ENCODE measurements at places on chromosomes 2 and 18.

- no peak for DNase-seq
Measured at GRCh38 chr2:179268277-179268925, 3.8 kb upstream of the SESTD1 start.

GRCh38 chr18:23283916-23284430, 148.7 kb downstream of the CABLES1 start:
- DNase-seq = no peak

DNA sequence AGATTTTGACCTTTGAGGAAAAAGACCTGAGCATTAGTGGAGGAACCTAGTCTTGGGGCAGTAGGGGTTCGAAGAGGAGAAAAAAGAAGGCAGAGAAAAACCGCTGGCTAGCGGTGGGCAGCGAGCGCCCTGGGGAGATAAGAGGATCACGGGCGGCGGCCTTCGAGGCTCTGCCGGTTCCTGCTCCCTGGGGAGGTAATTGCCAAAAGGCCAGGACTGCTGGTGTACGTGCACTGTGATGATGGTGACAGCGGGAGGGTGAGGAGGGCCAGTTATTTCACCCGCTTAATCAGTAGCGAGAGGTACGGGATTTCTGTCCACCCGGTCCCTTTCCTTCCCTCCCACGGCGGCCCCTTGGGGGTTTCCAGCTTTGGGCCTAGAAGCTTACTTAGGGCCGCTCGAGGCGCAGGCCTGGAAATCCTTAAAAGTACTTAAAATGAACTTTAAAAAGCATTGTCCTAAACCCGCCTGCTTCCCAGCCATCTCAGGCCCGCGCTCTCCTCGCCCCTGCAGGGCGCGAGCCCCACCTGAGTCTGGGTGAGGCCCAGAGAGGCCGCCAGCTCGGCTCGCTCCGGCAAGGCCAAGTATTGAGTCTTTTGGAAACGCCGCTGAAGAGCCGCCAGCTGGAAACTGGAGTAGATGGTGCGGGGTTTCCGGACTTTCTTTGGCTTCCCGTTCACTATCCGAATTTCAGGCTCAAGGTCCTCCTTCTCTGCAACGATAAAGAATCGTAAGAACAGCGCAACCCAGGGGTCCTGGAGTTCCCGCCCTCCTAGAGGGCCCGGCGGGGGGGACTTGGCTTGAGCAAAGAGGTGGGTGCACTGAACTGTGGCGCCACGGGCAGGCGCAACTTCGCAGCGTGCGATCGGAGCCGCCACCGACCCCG, 1.5 kb downstream of the DLX2 start:
- peak; percentile 40 for DNase-seq

DNA sequence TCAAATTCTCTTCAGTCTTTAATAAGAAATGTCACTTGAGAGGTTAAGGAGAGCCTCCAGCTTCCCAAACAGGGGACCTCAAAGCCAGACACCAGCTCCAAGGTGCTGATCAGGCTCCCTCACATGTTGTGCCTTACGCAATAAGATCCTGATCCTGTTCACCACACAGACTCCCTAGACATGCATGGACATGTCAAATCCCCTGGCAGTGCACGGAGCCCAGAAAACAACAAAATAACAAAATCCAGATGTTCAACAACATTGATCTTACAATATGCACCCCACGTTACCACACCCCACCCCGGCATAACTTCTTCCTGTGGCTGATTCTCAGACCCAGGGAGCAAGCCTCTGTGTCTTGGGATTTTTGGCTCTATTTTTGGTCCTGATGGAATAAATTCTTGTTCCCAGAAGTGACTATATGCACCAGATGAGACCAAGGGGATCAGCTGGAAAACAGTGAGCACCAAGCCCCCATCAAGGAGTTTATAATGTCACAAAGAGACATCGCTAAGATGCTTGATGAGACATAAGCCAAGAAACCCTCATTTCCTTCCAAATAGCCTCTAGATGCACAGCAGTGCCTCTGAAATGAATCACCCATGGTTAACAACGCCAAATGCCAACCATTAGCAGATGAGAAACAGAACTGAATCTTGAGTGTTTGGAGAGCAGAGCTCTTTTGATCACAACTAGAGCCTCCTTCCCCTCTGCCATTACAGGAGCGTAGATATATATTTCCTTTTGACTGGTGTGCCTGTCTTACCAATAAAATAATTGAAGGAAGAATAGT, 198.2 kb downstream of the PRKCE start:
- DNase-seq = no peak

GRCh38 chr2:37105150-37105549, 20.8 kb downstream of the GPATCH11 start:
- no peak for DNase-seq

DNA sequence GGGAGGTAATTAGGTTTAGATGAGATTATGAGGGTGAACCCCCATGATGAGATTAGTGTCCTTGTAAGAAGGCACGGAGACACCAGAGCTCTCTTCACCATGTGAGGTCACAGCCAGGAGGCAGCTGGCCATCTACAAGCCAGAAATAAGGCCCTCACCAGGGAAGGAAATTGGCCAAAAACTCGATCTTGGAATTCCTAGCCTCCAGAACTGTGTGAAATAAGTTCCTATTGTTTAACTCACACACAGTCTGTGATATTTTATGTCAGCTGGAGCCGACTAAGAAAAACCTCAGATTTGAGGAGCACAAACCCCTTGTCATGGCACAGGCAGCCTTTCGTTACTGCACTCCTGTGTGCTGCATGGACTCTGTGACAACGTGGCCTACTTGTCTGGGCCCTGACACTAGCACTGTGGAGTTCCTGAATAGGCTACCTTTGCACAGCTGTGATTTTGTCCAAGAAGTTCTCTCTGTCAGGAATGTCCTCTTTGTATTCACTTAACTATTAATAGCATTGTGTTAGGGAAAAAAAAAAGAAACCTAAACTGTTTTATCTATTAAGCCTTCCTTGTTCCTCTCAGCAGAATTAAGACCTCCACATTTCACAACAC, 319.8 kb downstream of the TDRD15 start:
- DNase-seq = no peak

GRCh38 chr2:227406177-227407031, 18.7 kb upstream of the SCYGR1 start:
- no peak for DNase-seq

DNA sequence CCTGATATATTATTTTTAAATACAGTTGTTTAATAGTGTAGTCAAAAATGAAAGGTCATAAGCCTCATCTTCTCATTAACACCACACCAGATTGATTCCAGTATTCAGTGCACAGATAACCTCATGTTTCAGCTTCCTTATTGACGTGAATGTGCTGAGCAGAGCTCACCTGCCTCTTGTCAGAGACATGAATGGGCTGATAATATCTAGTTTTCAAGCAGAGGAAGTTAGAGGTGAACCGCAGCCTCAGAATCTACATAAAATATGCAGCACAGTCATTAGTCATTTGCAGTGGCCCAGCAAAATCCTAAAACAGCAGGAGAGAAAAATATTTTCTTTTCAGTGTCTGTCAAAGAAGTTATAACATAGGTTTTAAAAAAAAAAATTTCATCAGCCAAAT, 216.2 kb downstream of the GBX2 start:
- no peak for DNase-seq

- no peak for DNase-seq
Measured at GRCh38 chr2:135786823-135787222, 45.2 kb downstream of the UBXN4 start.

GRCh38 chr2:50879457-50879856, 152.5 kb downstream of the NRXN1 start:
- DNase-seq = no peak

DNA sequence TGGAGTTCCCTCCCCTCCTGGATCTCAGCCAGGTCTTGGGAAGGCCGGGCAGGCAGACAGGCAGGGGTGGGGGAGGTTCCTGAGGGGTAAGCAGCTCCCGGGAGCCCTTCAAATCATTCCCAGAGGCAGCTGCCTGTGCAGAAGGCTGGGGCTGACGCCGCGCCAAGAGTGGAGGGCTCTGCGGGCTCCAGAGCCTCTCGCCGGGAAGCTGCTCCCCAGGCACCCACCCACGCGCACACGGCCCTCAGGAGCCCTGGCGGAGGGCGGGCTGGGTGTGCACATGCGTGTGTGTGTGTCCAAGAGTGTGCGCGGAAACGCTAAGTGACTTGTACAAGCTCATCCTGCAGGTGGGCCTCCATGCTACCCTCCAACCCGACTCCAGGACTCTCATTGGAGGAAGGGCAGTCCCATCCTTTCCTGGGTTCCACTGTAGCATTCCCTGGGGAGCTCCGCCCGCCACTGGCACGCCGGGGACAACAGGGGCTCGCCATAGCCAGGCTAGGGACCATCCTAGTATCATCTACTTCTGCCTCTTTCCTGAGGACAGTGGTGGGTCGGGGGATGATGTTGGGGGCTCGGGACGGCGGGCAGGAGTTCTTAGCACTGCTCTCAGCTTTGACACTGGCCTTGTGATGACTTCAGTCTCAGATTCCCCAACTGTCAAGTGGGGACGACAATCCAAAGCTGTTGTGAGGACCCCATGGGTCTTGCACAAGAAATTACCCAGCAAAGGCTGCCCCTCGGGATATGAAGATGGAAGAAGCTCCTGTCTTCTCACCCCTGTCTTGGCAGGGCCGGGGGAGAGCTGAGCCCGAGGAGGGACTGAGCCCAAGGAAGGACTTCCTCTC, 50.3 kb downstream of the INHBB start:
- DNase-seq = peak; percentile 3

- no peak for DNase-seq
Measured at GRCh38 chr2:241391892-241392665, 36.0 kb downstream of the FARP2 start.

DNA sequence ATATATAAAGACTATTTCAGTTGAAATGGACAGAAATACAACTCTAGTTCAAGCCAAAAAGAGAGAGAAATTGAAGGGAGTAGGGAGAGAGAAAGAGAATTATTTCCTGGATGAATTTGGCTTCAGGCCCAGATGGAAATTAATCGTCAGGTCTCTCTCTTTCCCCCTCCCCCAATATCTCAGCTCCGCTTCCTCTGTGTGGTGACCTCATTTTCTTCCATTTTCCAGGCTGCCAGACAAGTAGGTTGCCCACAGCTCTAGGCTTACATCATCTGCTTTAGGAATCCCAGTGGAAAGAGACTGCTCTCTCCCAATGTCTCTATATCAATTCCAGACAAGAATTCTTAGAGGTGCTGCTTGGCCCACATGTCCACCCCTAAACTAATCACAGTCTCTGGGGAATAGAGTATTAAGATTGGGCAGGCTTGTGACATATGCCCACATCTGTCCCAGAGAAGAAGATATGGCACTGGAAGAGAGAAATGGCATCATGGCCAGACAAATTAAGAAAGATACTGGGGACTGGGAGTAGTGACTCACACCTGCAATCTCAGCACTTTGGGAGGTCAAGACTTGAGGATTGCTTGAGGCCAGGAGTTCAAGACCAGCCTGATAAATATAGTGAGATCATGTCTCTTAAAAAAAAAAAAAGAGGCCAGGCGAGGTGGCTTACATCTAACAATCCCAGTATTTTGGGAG, 37.2 kb upstream of the CFAP36 start:
- DNase-seq = no peak

DNA sequence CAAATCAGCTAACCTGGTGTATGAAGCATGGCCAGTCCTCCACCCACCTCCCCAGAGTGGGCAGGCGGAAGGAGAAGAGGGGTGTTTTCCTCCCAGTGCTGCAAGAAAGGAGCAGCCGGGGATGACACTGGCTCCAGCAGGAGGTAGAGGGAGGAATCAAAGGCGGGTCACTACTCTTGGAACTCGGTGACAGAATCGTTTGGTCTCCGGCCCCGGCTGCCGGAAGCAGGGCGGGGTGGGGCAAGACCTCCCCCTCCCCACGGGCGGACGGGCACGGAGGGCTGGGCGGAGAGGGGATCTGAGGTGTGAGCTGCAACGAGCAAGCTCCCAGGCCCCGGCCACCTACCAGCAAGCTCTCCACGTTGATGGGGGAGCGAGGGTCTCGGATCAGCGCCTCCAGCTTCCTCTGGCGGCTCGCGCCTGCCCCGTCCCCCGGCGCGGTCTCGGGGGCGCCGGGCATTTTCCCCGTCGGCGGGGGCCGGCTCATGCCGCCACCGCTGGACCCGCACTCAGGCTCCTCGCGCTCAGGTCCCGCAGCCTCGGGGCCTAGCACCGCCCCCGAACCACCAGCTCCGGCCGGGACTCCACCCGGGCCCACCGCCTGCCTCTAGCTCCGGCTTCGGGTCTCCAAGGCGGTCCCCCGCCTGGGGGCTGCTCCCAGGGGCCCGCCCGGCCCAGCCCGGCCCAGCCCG, 640 bp downstream of the ROCK2 start:
- peak; percentile 37 for DNase-seq

DNA sequence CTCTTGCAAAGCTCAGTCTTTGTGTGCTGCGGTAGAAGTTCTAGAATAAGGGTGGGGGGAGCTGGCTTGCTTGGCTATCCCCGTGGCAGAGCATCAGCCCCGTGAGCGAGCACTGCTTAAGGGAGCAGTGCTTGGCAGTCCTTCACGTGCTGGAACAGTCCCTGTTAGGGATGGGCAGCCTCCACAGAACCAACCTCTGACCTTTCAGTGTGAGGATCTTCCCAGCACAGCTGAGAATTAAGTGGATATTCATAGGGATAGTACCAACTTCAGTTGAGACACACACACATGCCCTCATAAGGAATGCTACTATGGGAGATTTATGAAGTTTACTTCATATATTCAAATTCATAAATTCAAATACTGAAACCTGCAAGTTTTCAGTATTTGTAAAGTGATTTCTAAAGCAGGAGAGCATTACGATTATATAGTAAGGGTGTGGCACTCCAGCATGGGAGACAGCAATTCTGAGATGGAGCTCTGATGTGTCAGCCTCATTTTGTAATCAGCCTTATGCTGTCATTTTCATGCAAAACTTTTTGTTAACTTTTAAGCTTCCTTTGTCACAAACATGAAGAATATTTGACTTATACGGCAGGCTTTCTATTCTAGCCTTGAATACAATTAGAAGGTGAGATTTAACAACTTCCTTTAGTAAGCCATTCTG, 39.5 kb downstream of the ATP9B start:
- no peak for DNase-seq

GRCh38 chr2:124027182-124027581, 2.1 kb downstream of the CNTNAP5 start:
- no peak for DNase-seq
